ENCODE measurements at places on chromosomes 3 and 15.

GRCh38 chr15:60362321-60363086 is 35.3 kb downstream of the ANXA2 start:
- DNase-seq, result peak; percentile 86

DNA sequence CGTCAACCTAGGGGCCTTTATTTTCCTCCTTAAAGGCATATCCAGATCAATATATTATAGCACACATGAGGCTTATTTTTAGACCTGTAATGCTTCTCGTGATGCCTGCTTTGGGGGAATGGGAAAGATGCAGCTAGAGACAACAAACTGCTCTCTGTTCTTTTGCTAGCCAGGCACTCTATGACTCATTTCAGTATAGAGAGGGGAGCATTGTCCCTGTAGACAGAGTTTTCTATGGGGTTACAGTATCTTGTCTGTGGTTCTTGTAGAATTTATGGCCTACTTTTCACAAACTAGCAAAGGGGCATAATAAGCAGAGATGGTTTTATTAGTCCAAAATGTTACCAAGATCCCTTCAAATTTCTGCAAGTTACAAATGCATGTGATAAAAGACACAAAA is 305.6 kb downstream of the LSAMP start:
- DNase-seq, result no peak

DNA sequence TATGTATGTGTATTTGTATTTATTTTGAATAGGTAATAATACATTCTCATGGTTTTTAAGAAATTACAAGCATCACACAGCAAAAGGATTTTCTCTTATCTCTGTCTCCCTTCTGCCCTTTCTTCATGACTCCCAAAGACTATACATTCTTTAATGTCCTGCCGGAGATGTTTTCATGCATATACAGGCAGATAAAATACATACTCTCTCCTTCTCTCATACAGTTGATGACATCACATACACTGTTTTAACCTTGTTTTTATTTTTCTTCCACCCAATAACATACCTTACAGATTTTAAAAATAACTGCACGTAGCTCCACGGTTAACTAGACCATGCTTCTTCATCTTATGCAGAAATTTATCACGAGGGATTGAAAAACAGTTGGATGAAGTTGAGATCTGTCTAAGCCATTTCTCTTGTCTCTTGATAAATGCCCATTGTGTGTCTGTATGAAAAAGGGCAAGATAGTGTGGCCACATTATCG is 249.8 kb downstream of the EDEM1 start:
- DNase-seq, result no peak

DNA sequence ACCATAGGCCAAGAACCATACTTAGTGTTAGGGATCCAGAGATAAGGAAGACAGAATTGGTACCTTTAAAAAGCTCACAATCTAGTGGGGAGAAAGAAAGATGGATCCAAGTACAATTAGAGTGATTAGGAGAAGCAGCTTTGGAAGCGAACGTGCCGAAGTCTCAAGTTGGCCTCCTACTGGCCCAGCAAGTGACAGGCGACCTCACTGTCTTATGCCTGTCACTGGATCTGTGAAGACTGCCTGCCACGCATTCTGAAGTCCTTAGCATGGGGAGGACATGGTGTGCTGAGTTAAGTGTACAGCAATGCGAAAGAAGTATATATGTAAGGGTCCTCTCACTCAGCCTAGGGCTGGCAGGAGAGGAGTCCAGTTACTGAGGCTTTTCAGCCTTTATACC is 141.0 kb downstream of the GABRB3 start:
- DNase-seq, result no peak

DNA sequence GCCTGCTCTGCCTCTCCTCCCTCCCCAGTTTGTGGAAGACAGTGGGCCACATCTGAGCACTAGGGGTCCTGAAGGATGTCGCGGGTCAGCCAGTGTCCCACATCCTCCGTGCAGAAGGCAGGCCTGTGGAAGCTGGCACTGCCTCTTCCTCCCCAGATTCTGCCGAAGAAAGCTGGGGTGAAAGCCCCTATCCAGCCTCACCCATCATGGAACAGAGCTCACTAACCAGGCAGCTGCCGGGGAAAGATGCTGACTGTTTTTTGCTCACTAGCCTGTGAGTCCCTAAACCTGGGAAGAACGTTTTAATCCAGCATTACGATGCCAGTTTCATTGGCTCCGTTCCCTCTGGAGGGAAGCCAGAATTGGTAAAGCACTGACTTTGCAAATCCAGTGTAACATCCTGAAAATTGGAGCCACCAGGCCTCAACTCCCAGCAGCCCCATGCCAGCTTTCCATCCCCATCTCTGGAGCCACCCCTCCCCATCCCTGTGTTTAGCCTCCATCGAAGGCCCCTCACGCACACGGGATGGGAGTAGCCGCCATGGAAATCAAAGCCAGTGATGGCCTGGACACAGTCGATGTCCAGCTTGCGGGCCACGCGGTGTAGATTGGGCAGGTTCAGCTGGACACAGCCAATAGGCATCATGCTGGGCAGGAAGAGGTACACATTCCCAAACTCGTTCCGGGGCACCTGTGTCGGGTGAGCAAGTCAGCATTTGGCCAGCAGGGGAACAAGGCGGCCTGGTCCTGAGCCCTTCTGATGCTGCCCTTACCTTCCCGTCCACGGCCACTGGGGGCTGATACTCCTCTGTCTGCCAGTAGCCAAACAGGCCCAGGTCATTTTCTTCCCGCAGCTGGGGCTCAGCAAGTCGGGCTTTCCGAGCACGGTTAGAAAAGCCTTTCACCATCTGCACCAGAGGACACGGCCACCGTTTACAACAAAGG is 23.5 kb downstream of the TMEM43 start:
- no peak for DNase-seq

GRCh38 chr15:66936109-66936860 is 129.1 kb upstream of the SMAD3 start:
- no peak for DNase-seq

DNA sequence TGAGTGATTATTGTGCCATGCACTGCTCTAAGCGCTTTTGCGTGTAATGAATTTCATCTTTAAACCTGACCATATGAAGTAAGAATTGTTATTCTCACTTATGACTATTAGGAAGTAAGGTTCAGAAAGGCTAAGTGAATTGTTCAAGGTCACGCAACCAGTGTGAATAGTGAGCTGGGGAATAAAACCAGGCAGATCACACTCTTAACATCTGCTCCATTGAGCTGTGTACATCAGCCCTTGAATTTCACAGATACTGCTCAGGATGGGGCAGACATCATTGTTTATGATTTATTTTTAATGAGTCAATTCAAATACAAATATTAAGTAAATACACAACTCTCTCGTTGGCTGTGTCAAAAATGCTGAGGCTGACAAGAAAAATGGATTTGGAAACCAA is 184.5 kb downstream of the FNDC3B start:
- no peak for DNase-seq

- no peak for DNase-seq
Observed at GRCh38 chr15:58608711-58609110, 140.8 kb downstream of the ADAM10 start.

DNA sequence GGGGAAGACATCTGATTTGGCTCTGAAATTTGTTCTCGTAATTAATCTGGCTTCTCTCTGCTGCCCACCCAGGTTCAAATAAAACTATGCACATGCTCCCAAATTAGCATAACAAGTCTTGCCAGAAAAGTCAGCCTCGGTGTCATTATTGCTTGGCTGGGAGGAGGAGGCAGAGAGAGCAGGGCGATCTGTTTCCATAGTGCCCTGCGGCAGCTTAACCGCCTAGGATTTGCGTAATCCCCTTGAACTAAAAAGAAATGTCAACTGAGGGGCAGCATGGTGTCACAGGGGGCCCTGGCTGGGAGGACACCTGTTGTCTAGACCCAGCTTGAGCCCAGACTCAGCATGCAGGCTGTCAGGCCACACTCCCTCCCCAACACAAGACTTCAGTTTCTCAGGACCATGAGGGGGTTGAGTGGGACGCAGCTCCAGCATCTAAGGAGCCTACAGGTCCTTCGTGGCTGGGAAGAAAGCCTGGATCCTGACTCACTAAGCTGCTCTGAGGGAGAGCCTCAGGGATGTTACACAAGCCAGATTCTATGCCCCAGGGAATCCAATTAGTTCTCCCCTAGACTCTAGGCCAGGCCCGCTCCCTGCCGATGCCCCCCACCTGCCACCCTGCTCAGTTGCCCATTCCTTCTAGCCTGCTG is 17.3 kb downstream of the MRPS11 start:
- DNase-seq, result peak; percentile 33

DNA sequence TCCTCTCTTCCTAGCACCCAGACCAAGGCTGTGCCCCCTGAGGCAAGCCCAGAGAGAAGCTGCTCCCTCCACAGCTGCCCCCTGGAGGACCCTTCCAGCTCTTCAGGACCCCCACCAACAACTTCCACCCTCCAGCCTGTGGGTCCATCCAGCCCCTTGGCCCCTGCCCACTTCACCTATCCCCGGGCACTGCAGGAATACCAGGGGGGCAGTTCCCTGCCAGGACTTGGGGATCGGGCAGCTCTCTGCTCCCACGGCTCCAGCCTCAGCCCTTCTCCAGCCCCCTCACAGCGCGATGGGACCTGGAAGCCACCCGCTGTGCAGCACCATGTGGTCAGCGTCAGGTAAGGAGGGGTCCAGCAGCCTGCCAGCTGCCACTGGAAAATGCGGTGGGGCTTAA is 5.6 kb downstream of the DISP2 start:
- no peak for DNase-seq

GRCh38 chr3:147423798-147424580 is 14.8 kb downstream of the ZIC1 start:
- no peak for DNase-seq

DNA sequence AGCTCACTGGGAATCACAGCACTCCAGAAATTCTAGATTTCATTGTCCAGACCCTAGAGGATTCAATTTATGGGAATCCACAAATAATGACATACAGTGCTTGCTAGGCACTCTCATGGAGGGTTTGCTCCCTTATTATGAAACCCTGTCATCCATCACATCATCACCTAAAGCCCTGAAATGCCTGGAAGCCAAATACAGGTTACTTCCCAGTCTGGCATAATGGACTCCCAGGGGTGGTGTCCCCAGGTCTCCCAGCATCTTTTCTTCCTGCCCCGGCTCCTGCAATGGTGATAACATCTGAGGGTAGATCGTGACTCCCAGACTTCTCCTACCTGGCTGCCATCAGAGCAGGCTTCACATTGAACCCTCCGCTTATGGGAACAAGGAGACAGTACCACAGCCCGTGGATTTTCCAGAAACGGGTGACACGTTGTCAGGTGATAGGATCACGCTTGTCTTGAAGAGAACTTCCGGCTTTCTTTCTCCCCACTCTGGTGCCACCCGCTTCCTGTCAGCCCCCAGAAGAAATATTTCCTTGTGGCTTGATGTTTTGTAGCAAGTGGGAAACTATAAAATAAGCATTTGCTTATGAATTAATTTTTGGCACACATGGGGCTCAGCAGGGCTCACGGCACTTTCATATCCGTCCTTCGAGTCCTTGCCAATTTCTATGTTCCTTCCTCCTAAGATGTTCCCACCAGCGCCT is 238.7 kb upstream of the BHLHE40 start:
- DNase-seq, result no peak

DNA sequence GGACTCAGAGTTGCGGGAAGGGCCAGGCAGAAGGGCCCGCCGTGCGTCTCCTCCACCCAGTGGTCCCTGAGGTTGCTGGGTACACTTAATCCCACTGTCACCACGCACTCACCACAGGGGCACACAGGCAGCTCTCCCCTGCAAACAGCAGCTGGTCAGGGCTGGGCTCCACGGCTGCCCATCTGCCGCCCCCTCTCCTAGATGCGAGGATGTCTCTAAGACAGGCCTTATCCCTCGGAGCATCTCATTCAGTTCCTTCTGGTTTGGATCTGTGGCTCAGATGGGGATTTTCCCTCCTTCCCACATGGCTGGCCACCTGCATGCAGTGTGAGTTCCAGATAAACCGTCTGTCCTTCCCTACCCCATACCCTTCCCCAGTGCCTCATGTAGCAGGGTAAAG is 26.3 kb downstream of the MRPS11 start:
- no peak for DNase-seq

- DNase-seq, result no peak
Observed at GRCh38 chr15:37246856-37247255, 146.5 kb upstream of the MEIS2 start.

DNA sequence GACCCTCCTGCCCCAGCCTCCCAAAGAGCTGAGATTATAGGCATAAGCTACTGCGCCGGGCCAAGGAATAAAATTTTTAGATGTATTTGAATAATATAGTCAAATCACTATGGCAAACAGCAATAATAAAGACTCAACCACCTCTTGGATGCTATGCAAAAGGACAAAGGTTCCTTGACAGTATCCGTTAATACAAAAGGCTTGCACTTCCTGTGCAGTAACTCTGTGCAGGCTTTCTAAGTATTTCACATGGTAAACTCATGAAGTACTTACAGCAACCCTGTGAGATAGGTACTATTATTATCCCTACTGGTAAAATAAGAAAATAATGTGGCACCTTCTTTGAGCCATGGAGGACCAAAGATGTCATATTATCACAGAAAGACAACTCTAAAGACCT is 86.8 kb downstream of the SHQ1 start:
- DNase-seq, result no peak

DNA sequence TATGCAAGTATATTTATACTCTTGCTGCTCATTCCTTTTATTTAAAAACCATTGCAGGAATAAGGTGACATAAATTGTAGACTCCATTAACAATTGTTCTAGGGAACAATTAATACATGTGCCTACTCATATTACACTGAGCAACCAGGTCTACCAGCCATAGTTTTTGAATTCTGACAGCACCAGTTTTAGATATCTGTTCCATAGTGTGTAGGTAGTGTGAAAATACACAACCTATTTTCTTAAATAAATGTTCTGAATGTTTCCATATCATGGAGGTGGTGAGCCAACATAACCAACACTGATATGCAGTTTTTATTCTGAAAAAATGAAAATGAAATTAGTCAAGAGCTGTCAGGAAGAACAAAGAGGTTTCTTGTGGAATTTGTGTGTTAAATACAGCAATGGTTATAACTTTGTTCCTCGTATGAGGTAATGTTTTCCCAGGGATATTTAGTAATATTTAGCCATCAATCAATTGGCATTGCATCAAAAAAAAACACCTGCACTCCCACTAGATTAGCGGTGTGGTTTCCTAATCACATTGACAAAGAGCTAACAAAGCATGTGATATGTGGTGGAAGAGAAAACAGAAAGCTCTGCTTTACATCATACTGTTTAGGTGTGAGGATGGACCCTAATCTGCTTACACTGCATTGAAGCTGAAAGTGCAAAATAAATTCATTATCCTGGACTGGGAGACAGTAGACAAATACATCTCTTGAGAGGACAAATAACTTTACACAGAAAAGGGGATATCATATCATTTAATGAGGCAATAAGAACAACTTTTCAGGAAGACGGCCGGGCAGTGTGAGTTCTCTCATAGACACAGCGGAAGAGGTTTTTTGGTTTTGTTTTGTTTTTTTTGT is 369.5 kb upstream of the THBS1 start:
- no peak for DNase-seq

- no peak for DNase-seq
Observed at GRCh38 chr3:185066251-185066650, 86.6 kb downstream of the C3orf70 start.

- no peak for DNase-seq
Observed at GRCh38 chr3:127608362-127608718, 10.1 kb downstream of the MCM2 start.

DNA sequence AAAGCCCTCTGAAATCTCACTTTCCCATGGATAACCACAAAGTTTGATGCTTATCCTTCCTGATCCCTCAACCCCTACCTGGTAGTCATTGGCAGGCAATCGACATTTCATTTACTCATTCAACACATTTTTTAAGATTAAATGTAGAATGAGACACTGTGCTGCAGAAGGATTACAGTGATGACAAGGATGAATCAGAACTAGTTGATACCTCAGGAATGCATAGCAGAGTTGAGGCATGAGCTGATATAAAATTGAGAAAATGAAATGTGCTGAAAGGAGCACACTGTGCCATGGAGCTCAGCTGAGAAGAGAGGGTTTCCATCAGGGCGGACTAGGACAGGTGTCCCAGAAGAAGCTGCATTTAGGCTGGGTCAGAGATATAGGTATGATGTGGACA is 48.9 kb upstream of the ACTL6A start:
- no peak for DNase-seq
